ENCODE measurements at places on chromosomes 5 and 9. TPM values are rescaled to one million over a fixed set of nuclear protein-coding genes. Genes with fewer than 3 reads are reported as not detected.

LCN9 gene
- total RNA-seq: not detected

NR5A1 gene
- not detected for total RNA-seq

GFPT2 gene
- 0.12 TPM for total RNA-seq

PIP5K1B gene
- total RNA-seq: 0.77 TPM

SNX18 gene
- total RNA-seq: 19.7 TPM

DNA sequence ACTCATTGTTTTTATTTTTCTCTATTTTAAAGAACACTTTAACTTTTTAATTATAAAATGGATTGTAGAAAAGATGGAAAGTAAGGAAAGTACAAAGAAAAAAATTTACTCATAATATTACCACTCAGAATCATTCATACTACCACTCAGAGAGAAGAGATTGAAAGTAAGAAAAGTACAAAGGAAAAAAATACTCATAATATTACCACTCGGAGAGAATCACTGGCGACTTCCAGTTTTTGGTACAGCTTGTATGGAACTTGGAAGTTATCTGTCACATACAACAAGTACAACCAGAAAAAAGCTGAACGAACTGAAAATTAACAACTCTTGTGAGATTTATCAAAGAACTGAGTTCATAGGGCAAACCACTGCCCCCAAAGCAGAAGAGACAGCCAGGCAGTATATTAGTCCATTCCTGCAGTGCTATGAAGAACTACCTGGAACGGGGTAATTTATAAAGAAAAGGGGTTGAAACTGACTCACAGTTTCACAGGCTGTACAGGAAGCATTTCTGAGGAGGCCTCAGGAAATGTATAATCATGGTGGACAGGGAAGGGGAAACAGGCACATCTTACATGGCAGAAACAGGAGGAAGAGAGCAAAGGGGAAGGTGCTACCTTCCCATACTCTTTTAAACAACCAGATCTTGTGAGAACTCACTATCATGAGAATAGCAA is 183.9 kb downstream of the SMARCA2 start:
- no peak for DNase-seq
- peaks cover 3% of the 10 kb centered on the region for H3K4me1 ChIP-seq
- peaks cover 58% of the 10 kb centered on the region for H3K36me3 ChIP-seq
- H3K27ac ChIP-seq: peak overlapping the region; percentile 76

DNA sequence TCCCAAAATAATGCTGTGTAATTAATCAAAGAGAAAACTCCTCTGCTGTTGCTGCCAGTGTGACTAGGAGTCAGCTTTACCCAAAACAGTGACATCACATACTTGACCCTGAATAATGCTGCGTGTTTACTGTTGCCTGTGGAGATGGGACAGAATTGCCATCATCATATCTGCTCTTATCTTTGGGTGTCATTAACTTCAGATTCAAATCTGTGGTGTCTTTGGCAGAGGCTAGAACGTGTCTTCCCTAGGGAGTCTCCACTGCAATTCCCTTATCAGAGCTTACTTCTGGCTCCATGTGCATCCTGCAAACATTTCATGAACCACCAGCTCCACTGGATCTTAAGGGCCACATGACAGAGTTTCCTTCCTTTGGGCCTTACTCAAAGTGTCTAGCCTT is 88.9 kb upstream of the MRPS30 start:
- H3K27ac ChIP-seq: no peak overlapping the region
- H3K27me3 ChIP-seq: no peaks in the 10 kb centered on the region
- no peaks in the 10 kb centered on the region for H3K36me3 ChIP-seq
- no peaks in the 10 kb centered on the region for H3K4me1 ChIP-seq
- DNase-seq: no peak

DNA sequence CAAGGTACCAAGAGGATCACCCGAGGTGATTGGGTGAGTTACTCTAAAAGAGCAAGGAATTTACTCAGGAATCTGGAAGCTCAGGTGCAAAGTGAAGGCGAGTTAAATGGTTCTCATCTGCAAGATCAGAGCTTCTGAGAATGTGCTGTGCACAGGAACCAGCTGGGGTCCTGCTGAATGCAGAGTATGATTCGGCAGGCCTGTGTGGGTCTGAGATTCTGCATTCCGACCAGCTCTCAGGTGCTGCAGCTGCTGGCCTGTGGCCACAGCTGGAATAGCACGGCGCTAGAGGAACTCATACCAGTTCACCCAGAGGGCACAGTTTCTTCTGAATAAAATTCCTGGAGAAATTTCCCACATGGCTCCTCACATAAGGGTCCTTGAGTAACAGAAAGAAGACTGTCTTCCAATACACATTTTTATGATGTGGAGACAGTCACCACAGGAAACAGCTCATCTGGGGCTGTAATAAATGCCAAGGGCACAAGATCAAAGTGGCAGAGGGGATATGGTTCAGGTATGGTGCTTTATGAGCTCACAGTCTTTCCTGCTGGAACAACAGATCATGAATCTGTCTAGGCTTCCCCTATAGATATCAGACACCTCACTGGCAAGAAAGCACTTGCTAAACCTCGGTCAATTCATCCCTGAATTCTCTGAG is 83.9 kb downstream of the PTPN3 start:
- H3K27me3 ChIP-seq: no peaks in the 10 kb centered on the region
- H3K27ac ChIP-seq: no peak overlapping the region
- peaks cover 25% of the 10 kb centered on the region for H3K4me1 ChIP-seq
- H3K4me3 ChIP-seq: no peak overlapping the region
- DNase-seq: no peak
- H3K36me3 ChIP-seq: no peaks in the 10 kb centered on the region

GRCh38 chr9:94904806-94905205 is 178.3 kb downstream of the AOPEP start:
- H3K4me1 ChIP-seq: peaks cover 13% of the 10 kb centered on the region
- H3K36me3 ChIP-seq: no peaks in the 10 kb centered on the region
- no peaks in the 10 kb centered on the region for H3K27me3 ChIP-seq
- no peak overlapping the region for H3K4me3 ChIP-seq
- DNase-seq: no peak

DNA sequence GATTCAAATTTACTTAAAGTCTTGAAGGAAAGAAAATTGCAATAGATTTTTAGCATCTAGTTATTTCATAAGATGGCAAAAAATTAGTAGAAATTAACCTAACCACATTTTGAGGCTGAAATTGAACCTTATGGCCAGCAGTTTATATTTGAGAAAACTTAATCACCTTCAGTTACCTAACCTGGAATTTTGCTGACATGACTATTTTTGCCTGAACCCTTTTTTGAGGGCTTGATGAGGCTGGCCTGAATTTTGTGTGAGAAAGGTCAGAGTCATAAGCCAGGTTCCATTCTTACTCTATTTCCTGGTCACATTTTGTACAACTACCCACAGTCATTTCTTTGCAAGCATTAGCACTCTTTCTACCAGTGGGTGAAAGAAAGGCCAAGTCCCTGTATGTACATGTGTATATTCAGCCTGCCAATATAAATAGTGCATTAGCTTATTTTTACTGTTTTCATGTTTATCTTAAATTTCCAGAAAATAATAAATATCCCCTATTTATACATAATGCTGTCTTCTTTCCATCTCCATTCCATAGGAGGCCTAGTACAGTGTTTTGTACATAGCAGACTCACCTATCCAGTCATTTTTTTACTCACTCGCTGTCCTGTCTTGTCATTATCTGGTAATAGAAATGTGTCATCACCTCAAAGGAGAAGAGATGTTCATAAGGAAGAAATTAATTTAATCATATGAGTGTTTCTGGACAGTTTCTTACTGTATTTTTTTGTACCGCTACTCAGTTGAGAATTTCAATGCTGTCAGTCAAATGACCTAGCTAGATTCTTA is 108.4 kb upstream of the SGCD start:
- no peaks in the 10 kb centered on the region for H3K27me3 ChIP-seq
- no peak for DNase-seq
- no peak overlapping the region for H3K27ac ChIP-seq
- H3K4me3 ChIP-seq: no peak overlapping the region

Measured in activated CD4-positive, alpha-beta T cell treated with anti-CD3 and anti-CD28 coated beads, Interleukin-2, amount 10 ng/mL, durations not matched to agents 7 days and 5 days (primary cell).